ENCODE measurements at places on chromosomes 12 and 14. TPM values are rescaled to one million over a fixed set of nuclear protein-coding genes. Genes with fewer than 3 reads are reported as not detected.

- H3K36me3 ChIP-seq, result no peaks in the 10 kb centered on the region
- H3K27me3 ChIP-seq, result no peaks in the 10 kb centered on the region
- H3K27ac ChIP-seq, result no peak overlapping the region
These were observed 36.4 kb downstream of the PKP2 start for GRCh38 chr12:32860192-32860591.

DNA sequence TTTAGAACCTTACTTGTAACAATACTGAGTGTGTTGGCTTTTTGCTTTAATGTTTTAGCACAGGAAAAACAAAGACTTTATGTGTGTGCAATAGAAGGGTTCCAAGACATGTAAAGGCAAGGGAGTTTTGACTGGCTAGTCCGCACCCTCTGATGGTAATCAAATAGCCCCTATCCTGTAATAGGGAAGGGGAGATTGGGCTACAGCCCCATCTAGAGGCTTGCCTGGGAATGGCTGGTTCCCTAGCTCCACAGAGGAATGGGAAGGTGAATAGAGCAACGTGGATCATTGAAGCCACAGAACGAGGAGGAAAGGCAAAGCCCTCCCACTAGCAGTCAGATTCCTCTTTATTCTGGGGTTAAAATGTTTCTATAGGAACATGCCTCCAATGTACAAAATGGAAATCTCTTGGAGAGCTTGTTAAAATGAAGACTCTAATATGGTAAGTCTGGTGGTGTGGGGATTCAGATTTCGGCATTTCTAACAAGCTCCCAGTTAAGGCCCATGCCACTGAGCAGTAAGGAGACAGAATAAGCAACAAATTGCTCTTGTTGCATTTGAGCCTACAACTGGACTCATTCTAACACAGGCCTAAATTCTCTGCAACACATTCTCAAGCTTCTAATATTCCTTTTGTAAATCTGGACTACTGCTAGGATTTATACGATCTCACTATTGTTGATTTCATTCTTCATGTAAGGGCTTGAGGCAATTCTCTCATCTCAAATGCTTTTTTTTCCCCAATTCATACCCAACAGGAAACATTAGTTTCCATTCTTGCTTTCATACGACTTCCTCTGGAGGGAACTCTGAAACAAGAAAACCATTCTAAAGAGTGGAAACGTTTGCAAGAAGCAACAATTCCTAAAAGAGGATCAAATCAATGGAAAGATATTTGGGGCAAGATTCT, 57.1 kb downstream of the NIN start:
- H3K4me1 ChIP-seq, result peaks cover 30% of the 10 kb centered on the region
- peak; percentile 74 for DNase-seq
- H3K4me3 ChIP-seq, result no peak overlapping the region
- H3K27ac ChIP-seq, result peak overlapping the region; percentile 76
- peaks cover 15% of the 10 kb centered on the region for H3K36me3 ChIP-seq

DNA sequence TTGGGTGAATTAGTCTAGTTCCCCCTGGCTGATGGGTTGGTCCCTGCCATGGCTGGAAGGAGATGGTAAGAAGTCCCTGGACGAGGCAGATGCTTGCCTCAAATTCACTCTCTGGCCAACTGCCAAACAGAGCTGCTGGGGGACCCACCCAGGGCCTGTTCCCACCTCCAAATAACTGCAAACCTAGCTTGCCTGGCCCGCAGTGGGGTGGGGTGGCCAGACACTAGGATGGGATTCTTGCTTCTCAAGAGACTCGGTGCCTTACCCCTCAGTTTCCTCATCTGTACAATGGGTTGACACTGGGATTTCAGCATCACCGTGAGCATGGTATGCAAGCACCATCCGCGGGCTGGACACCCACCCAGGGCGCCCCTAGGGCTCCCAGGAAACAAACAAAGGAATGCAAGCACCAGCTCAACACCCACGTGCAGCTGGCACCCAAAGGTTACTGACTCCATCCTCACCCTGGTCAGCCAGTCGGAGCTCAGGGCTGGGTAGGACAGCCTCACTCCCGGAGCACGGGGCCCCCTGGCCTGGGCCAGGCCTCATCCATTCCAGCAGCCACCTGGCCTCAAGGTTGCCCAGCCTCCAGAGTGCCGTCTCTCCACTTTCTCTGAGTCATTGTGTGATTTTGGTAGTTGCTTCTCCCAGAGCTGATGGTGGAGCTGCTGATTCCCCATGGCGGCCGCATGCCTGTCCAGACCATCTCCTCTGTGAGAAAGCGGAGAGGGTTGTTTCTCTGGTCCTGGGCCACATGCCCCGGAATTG, 205.2 kb upstream of the RTL1 start:
- H3K27ac ChIP-seq, result no peak overlapping the region
- no peaks in the 10 kb centered on the region for H3K4me1 ChIP-seq
- H3K27me3 ChIP-seq, result no peaks in the 10 kb centered on the region

- H3K27me3 ChIP-seq, result no peaks in the 10 kb centered on the region
- no peak for DNase-seq
- no peak overlapping the region for H3K27ac ChIP-seq
- no peaks in the 10 kb centered on the region for H3K4me1 ChIP-seq
- H3K4me3 ChIP-seq, result no peak overlapping the region
These were observed 1244.9 kb upstream of the SEL1L start for GRCh38 chr14:82778601-82779000.

DNA sequence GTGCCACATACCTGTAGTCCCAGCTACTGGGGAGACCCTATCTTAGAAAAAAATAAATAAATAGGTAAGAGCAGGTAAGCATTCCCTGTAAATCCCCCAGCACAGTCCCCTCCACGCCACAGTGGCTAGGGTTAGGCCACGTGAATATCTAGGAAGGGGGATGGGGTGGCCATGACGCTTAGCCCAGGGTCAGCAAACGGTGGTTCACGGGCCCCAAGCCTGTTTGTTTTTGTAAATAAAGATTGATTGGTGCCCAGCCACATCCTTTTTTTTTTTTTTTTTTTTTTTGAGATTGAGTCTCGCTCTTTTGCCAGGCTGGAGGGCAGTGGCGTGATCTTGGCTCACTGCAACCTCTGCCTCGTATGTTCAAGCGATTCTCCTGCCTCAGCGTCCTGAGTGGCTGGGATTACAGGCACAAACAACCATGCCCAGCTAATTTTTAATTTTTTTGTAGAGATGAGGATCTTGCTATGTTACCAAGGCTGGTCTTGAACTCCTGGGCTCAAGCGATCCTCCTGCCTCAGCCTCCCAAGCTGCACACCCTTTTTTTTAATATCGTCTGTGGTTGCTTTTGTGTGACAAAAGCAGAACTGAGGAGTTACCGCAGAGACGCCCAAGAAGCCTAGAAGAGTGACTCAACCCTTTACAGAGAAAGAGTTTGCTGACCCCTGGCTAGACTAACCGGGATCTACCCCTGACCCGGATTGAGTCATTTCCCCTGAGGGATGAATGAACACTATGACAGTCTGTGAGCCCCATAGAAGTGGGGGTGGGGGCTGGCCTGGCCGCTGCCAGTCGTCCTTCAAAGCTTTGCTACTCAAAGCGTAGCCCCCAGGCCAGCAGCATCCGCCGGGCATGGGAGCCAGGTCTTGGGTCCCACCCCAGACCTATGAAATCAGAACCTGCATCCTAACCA, 113.7 kb upstream of the NCOR2 start:
- H3K27me3 ChIP-seq, result no peaks in the 10 kb centered on the region
- peak; percentile 31 for DNase-seq

DNA sequence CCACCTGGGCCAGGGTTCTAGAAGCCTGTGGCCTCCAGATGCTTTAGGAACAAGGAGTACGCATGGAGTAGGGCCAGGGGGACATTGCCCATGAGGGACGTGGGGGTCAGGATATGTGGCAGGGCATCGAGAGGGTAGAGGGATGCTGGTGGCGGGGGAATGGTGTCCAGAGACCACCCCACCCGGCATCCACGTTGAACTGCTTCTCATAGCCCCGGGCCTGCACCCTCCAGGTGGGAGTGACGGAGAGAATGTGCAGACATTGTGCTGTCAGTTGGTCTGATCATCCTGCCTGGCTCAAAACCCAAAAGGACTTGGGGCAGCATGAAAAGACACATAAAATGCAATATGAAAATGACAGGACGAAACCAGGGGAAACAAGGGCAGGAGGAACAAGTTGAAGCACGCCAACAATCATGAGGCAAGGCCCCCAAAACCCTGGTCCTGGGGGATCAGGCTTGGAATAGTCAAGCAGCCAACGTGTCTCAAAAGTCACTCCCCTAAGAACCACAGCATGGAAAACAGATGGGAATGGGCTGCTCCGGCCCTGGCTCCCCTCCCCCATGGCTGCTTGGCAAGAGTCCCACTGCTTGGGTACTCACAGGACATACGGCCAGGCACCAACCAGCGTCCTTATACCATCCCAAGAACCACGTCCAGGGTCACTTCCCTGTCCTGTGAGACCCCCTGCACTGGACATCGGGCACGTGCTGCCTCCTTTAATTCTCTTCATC, 117.9 kb downstream of the DICER1 start:
- no peaks in the 10 kb centered on the region for H3K36me3 ChIP-seq
- no peaks in the 10 kb centered on the region for H3K27me3 ChIP-seq
- H3K4me3 ChIP-seq, result no peak overlapping the region
- no peak for DNase-seq

GRCh38 chr14:25056688-25057078, 6.7 kb upstream of the STXBP6 start:
- DNase-seq, result no peak
- H3K27me3 ChIP-seq, result no peaks in the 10 kb centered on the region
- H3K36me3 ChIP-seq, result no peaks in the 10 kb centered on the region
- no peak overlapping the region for H3K4me3 ChIP-seq

- no peaks in the 10 kb centered on the region for H3K27me3 ChIP-seq
- H3K4me1 ChIP-seq, result no peaks in the 10 kb centered on the region
- H3K27ac ChIP-seq, result no peak overlapping the region
- no peaks in the 10 kb centered on the region for H3K36me3 ChIP-seq
These were observed 84.8 kb downstream of the NRXN3 start for GRCh38 chr14:78254911-78255461.

DNA sequence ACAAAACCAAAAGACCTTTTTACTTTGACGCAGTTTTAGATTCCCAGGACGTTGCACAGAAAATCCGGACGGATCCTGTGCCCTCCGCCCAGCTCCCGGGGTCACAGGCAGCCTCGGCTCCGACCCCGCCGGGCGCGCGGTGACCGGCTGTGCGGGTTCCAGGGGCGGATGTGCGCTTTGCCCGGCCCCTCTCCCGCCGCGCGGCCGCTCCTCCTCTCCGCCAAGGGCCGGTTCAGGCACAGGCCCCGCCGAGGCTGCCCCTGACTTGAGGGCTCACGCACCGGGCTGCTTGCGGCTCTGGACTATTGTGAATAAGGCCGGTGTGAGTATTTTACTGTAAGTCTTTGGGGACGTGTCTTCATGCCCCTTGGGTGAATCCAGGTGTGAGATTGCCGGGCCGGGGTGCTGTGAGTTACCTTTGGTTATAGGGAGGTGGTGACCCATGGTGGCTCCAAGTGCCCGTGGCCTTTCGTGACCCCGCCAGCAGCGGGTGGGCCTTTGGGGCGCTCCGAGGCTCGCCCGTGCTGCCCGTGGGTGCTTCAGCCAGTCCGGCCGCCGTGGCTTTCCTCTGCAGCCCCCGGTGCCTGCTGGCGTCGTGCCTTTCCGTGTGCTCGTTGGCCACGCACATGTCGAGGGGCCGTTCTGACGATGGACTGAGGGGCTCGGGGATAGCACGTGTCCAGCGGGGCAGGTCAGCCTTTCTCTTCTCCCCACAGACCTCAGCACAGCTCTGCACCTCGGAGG, 45.9 kb downstream of the NOC4L start:
- no peaks in the 10 kb centered on the region for H3K36me3 ChIP-seq
- DNase-seq, result no peak
- H3K27me3 ChIP-seq, result no peaks in the 10 kb centered on the region

- peaks cover 35% of the 10 kb centered on the region for H3K36me3 ChIP-seq
- peak; percentile 41 for DNase-seq
- no peaks in the 10 kb centered on the region for H3K27me3 ChIP-seq
These were observed 80.8 kb upstream of the ACTN1 start for GRCh38 chr14:69059658-69060623.

DNA sequence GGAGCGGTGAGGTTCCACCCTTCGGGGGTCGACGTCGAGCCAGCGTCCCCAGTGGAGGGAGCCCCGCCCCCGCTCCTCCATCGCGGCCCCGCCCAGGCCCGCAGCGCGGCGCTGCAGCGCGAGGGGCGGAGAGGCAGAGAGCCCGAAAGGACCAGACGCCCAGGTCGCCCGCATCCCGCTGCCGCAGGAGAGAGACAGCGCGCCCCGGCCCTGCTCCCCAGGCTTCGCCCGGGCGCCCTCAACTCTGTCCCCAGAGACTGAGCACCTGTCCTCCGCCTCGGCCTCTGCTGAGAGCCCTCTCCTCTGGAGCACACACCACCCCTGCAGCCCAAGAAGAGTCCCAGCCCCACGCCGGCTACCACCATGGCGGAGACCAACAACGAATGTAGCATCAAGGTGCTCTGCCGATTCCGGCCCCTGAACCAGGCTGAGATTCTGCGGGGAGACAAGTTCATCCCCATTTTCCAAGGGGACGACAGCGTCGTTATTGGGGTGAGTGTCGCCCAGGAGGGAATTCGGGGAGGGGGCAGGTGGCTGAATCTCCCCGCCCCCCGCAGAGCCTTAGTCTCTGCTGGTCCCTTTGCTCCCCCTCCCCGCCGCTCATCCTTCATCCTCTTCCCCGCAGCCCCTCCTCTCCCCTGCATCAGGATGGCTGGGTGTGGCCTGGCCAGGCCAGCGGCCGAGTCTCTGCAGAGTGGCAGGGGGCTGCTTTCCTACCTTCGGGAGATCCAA, at the start of gene KIF5A:
KIF5A (plus strand) TSS at position 136 of the 732 bp plus-strand sequence; CDS start at position 364, 228 bp downstream.
- peak within 1 kb of the TSS; percentile 61 for H3K4me3 ChIP-seq
- DNase-seq, result peak; percentile 74
- peak within 1 kb of the TSS; percentile 34 for H3K27ac ChIP-seq
- H3K27me3 ChIP-seq, result no peaks in the 10 kb centered on the region
- no peaks in the 10 kb centered on the region for H3K36me3 ChIP-seq

- peaks cover 5% of the 10 kb centered on the region for H3K36me3 ChIP-seq
- H3K4me1 ChIP-seq, result no peaks in the 10 kb centered on the region
- no peak overlapping the region for H3K27ac ChIP-seq
- no peaks in the 10 kb centered on the region for H3K27me3 ChIP-seq
- no peak for DNase-seq
- H3K4me3 ChIP-seq, result no peak overlapping the region
These were observed 709 bp downstream of the HAL start for GRCh38 chr12:95995238-95996031.

GRCh38 chr14:22660654-22661053, 16.5 kb upstream of the OR6J1 start:
- H3K4me3 ChIP-seq, result no peak overlapping the region
- H3K27ac ChIP-seq, result no peak overlapping the region
- H3K36me3 ChIP-seq, result no peaks in the 10 kb centered on the region
- H3K4me1 ChIP-seq, result no peaks in the 10 kb centered on the region

- H3K27me3 ChIP-seq, result no peaks in the 10 kb centered on the region
- H3K4me3 ChIP-seq, result no peak overlapping the region
- peak; percentile 89 for DNase-seq
- no peaks in the 10 kb centered on the region for H3K4me1 ChIP-seq
- no peak overlapping the region for H3K27ac ChIP-seq
These were observed 91.5 kb upstream of the PRB2 start for GRCh38 chr12:11486623-11487444.

The WNT5B gene
- total RNA-seq, result 0.53 TPM

The USP5 gene
- total RNA-seq, result 46.2 TPM

The NPFF gene
- total RNA-seq, result 2.8 TPM

The SLC10A1 gene
- total RNA-seq, result not detected

The CCDC196 gene
- total RNA-seq, result not detected
